ENCODE measurements at places on chromosomes 5 and 9.

DNA sequence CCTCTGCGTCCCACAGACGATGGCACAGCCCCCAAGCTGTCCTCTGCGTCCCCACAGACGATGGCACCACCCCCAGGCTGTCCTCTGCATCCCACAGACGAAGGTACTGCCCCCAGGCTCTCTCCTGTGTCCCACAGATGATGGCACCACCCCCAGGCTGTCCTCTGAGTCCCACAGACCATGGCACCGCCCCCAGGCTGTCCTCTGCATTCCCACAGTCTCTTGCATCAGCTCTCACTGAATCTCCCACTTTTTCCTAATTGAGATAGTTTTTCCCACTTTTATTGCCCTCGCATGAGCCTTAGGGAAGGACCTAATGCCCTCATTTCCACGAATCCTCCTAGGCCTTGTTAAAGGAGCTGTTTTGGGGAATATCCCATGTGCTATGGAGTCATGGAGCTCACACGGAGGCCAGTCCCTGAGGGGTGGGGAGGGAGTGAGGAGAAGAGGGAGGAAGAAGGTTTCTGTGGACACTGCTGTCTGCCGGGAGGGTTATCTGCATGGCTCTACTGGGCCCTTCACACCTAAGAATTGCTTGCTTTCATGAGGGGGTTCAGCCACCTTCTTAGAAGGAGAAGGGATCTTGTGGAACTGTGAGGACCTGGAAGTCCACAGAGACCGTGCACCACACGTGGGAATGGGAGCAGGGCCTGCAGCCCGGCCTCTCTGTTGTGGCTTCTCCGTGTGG lies 58.2 kb upstream of the PTCH1 start:
- DNase-seq = no peak

GRCh38 chr5:89301321-89302025 lies 418.5 kb upstream of the MEF2C start:
- DNase-seq = no peak

GRCh38 chr5:159359408-159359807 lies 29.1 kb upstream of the IL12B start:
- DNase-seq = no peak

GRCh38 chr9:18543406-18544192 lies 69.6 kb downstream of the ADAMTSL1 start:
- no peak for DNase-seq

DNA sequence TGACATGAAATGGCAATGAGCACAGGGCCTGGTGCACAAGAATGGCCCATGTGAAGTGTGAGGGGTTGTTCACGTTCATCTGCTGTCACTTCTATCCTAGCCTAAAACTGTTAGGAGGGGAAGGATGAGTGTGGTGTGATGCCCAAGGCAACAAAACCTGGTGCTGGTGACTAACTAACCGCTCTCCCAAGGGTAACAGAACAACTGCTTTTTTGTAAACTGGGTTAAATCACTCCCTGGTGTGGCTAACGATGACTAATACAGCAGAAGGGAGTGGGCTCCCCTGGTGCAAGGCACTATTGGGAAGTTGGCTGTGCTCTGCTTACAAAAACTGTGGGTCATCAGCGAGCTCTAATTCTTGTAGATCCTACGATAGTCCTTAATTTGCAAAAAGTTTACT lies 103.2 kb upstream of the VCAN start:
- no peak for DNase-seq

- no peak for DNase-seq
These were observed 171.4 kb downstream of the GRIA1 start for GRCh38 chr5:153661897-153662296.

DNA sequence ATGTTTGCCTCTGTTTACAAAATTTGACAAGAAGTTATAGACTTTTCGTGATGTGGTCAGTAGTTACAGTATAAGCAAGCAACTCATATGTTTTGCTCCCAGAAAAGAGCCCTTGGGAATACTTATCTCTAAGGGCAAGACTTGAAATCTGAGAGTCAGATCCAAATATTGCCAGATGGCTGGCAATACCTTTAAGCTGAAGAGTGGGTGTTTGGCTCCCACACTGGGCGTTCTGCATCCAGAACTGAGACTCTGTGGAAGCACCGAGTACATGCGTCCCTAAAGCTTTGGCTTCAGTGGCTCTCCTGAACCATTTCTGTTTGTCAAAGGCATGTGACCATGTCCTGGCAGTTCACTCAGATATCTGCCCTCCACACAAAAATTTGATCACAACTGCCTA lies 194.1 kb downstream of the DCP2 start:
- no peak for DNase-seq

DNA sequence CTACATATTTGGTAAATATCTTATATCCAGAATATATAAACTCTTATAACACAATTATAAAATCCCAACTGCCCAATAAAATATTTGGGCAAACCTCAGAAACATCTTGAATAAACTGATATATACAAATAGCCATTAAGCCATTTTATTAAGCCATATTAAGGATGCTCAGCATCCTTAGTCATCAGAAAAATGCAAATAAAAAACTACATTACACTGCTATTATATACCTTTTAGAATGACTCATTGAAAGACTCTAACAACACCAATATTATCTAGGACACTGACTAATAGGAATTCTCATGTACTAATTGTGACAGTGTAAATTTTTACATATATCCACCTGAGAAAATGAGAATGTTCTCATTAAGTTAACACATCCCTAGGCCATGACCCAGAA lies 77.8 kb downstream of the CDH10 start:
- DNase-seq = no peak

GRCh38 chr9:114169029-114169951 lies 14.0 kb downstream of the COL27A1 start:
- no peak for DNase-seq

DNA sequence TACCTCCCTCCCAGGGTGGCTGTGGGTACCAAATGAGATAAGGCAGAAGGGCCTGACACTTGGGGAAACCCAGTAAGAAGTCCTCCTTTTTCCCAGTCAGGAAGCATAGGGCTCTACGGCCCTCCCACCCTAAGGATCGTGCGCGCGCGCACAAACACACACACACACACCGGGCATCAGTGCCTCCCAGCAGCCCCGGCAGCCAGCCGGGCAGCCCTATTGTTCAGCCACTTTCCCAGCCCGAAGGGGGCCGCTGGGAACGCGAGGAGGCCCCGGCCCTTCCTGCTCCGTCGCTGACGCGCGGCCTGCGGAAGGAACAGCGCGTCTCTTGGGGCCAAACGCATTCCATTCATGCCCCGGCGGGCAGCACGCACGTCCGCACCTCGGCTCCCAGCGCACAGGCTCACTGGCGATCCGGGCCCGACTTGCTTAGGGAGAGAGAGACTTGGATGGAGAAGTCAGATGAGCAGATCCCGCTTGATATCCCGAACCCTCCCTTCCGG lies 22.6 kb downstream of the DUSP1 start:
- DNase-seq = no peak

DNA sequence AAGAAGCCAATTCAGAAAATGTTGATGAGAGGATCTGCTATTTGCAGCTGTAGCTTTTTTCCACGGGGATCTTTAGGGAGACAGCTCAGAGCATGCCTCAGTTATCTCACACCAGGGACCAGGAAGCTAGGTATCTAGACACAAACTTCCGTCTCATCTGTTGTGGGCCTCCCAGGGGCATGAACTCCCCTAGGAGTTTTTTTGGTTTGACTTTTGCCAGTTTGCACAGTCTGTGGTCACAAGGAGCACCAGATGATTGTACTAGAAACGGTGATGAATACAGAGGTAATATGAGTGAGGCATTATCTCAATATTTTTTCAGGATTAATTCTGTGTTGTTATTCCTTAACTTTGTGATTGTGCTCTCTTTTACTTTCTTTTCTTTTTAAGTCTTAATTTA lies 533.2 kb upstream of the SEMA6A start:
- DNase-seq = no peak

DNA sequence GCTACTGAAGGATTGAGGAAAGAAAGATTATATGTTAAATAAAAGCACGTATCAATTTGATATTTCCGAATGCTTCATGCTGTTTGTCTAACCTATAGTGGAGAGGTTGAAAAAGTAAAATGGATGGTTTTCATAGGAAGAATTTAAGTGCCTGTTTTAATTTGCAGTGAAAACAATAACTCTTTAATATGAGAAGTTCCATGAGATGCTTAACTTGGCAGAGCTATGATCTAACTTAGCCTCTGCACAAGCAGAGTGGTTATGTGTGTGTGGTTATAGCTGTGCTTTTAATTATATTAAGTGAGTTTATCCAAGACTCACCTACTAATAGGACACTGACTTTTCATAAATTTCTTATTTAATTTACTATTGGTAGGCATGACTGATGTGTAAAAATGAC lies 57.4 kb downstream of the AOPEP start:
- DNase-seq = no peak

- no peak for DNase-seq
These were observed 306.2 kb downstream of the SEMA5A start for GRCh38 chr5:9239626-9240025.

GRCh38 chr9:12718482-12719026 lies 25.4 kb downstream of the TYRP1 start:
- no peak for DNase-seq

DNA sequence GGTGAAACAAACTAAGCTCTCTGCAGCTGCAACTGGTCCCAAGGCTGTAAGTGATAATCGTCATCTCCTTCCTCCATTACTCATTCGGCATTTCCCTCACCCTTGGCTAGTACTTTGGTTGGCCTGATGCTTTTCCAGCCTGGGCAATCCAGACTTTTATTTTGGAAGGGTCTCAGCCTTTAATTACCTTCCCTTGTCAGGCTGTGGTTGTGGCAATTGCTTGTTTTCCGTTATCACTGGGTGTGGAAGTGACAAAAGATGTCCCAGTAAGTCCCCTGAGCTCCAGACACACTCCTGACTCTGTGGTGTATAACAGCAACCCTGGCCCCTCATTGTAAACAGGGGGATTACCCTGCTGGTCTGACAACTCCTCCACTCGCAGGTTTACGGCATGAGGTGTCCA lies 6.3 kb upstream of the FAF2 start:
- DNase-seq = no peak

- no peak for DNase-seq
These were observed 81.0 kb downstream of the DCP2 start for GRCh38 chr5:113057557-113057984.

DNA sequence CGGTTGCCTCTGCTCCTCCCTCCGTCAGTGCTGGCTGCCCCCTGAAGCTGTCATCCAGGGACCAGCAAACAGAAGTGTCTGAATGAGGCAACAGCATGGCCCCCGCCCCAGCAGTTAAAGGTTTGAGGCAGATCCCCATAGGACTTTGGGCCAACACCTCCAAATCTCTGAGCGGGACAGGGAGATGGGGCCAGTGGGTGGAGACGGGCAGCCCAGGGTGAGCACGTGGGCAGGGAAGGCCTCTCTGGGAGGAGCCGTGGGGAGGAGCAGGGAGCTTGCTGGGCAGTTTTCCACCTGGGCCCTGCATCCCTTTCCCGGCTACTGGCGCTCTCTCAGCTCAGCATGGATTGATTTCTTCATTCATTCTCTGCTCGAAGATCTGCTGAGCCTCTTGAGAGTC lies 39.1 kb upstream of the NOTCH1 start:
- no peak for DNase-seq

DNA sequence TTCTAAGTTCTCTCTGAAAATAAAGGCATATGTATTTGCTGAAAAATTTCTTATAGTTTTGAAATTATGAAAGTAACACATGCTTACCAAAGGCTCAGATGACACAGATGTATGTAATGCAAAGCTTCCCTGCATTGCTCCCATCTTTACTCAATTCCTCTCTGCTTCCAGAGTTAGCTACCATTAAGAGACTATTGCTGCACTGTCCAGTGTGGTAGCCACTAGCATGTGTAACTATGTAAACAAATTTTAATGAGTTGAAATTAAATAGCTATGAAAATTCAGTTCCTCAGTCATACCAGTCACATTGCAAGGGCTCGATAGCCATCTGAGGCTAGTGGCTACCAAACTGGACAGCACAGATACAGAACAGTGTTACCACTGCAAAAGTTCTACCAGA lies 17.9 kb downstream of the FRMD3 start:
- DNase-seq = no peak

- no peak for DNase-seq
These were observed 9.1 kb downstream of the EPB41L4B start for GRCh38 chr9:109311731-109312130.

GRCh38 chr9:129487658-129488483 lies 133.0 kb downstream of the C9orf50 start:
- no peak for DNase-seq

GRCh38 chr5:166493612-166494011 lies 1797.8 kb upstream of the WWC1 start:
- no peak for DNase-seq

DNA sequence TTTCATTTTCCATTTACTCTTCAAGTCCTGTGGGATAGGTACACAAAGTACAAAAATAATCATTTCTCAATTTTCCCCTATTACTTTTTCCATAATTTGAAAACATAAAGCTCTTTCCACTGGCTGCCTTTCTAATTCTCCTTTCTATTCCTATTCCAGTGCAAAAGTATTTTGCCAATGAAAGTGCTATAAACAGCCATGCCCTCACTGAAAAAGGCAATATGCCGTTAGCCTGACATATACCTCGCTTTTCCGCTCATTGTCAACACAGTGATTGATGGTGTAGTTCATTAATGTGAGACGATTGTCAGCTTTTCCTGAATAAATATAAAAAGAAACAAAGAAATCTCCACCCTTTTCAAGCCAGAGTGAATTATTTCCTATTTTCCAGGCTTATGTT lies 97.5 kb downstream of the EBF1 start:
- no peak for DNase-seq

DNA sequence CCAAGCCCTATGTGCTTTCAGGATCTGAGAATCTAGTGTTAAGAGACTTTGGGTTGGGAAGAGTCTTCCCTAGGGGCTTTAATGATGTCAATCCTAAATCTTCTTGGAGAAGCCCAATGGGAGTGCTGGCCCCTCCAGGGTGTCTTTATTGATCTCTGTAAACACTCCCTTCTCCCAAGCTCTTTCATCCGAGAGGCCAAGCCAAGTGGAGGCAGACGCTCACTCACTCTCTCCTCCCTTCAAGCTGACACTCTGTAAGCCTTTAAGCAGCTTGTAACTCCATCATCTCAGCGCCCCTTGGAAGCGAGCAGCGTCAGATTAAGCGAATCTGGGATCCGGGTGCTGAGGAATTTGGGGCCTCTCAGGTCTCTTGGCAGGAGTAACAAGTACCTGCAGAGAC lies 37.7 kb downstream of the SPARC start:
- DNase-seq = no peak

DNA sequence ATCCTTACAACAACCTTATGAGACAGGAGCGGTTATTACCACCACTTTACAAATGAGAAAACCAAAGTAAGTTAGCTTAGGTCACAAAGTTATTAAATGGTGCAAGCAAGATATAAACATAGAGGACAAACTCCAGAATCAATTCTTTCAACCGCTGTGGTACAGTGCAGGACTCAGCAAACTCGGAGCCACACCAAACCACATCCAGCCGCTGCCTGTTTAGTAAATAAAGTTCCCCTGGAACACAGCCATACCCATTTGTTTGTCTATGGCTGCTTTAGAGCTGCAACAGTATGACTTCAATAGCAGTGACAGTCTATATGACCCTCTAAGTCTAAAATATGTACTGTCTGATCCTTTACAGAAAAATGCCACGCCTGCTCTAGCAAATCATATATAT lies 1567.2 kb upstream of the WWC1 start:
- no peak for DNase-seq

GRCh38 chr9:4935001-4935672 lies 49.9 kb upstream of the JAK2 start:
- DNase-seq = no peak

Measured in T-helper 22 cell (primary cell).